ENCODE measurements at places on chromosomes 2 and 18.
A peak's percentile ranks its signal among the peaks of the same experiment; 100 is the strongest.

- DNase-seq: no peak
These were observed 47.5 kb upstream of the ATIC start for GRCh38 chr2:215264374-215264773.

DNA sequence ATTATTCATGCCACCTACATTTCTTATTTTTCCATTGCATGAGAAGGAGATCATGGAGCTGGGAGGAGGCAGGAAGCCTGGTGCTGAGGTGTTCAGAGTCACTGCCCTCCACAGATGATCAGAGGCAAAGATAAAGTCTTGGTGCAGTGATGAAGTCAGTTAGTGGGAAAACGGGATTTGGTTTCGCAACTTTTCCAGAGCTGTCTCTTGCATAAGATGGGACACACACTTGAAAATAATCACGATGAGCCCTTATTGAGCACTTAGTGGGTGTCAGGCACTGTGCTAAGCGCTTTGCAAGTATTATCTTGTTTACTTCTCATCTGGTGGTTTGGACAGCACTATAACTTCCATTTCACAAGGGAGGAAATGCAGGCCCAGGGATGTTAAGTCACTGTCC lies 222.1 kb upstream of the SMAD2 start:
- DNase-seq: no peak

DNA sequence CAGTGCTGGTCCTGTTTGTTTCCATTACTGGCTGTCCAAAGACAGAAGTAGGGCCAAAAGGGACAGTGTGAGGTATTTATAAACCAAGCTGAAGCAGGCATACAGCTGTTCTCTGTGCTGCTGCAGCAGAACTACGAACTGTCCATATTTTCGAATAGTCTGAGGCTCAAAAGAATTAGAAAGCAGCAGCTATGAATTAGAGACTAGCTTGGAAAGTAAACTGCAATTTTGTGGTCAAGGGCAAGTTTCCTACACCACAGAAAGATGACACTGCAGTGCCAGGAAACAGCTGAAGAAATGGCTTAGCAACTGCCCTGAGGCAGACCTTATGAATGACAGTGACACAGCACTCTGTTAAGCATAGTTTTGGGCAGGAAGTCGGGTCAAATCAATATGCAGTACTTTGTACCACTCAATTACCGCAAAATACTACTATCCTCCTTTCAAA lies 125.3 kb downstream of the TMEM131 start:
- DNase-seq: peak; percentile 47

- DNase-seq: peak; percentile 54
These were observed 41.9 kb upstream of the RAPGEF4 start for GRCh38 chr2:172693529-172694455.

DNA sequence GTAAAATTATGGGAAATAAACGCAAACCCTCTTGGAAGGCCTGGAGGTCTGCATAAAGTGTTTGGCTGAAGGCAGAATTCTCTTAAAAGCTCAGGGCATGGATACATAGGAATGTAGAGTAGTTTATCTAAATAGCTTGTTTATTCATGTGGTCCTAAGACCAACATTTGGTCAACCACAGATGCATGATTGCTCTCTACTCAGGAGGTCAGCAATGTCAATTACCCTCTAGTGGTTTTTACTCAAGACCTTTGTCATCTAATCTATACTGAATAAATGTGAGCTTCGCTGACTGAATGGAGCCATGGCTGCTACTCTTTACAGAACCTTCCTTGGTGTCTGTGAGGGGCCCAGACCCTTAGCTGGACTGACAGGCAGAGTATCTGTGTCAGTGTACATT lies 139.8 kb downstream of the ATL2 start:
- DNase-seq: no peak

DNA sequence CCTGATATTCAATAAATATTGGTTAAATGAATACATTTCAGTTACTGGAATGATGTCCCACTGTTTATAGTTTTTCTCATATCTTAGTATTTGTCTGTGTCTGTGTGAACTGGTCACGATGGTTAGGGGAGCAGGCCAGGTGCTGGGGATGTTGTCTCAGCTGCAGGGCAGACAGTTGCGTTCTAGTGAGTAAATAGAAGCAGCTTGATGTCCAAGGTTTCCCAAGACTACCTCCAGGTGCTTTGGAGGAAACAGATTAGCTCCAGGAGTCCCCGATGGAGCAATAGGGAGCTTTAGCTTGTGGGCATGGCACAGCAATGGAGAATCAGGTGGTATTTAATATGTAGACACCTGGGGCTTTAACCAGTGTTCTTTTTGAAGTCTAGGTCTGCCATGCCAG lies 75.5 kb downstream of the GULP1 start:
- DNase-seq: no peak

DNA sequence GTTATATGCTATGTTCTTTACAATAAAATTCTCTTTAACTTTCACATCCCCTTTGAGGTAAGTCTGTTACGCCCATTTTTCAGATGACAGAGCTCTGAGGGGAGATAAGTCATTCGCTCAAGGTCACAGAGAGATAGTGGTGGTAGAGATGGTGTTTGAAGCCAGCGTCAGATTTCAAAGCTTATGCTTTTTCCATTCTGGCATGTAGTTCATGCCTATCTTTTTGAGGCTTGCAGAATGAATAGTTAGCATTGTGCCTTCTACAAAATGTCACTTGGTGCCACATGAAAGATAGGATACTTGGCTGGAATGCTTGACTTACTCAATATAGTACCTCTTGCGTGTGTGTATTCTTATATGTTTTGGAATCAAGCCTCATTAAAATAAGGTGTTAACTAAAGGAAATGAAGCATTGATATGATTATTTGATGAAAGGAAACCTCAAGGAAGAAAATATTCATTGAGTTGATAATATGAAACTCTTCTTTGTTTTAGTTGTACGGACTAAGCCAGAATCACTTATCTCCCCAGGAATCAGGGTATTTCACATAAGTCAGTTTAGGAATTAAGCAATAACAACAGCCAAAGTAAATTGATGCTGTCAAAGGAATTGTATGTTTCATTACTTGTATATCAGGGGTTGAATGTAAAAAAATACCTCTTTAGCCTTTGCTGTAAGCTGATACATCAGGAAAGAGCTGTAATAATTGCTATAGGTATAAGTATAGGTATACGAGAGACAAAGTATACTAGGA lies 15.5 kb downstream of the SPATS2L start:
- no peak for DNase-seq

GRCh38 chr18:5068851-5069250 lies 128.2 kb downstream of the AKAIN1 start:
- no peak for DNase-seq

DNA sequence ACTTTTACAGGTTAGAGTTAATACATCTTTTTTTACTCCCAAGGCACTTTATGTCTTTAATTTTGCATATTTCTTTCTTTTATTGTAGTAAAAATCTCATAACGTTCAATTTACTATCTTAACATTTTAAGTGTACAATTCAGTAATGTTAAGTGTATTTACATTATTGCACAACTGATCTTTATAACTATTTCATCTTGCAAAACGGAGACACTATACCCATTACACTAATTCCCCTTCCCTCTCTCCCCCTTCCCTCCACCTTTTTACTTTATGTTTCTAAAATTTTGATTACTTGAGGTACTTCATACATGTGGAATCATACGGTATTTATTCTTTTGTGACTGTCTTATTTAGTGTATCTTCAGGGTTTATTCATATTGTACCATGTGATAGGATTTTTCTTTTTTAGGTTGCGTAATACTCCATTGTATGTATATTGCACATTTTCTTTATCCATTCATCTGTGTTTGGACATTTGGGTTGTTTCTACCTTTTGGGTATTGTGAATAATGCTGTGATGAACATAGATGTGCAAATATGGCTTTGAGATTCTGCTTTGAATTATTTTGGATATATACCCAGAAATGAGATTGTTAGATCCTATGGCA lies 75.0 kb downstream of the ACSL3 start:
- DNase-seq: no peak

- DNase-seq: no peak
These were observed 148.1 kb downstream of the BAZ2B start for GRCh38 chr2:159468257-159468656.

GRCh38 chr18:37663446-37663845 lies 97.8 kb upstream of the CELF4 start:
- no peak for DNase-seq

DNA sequence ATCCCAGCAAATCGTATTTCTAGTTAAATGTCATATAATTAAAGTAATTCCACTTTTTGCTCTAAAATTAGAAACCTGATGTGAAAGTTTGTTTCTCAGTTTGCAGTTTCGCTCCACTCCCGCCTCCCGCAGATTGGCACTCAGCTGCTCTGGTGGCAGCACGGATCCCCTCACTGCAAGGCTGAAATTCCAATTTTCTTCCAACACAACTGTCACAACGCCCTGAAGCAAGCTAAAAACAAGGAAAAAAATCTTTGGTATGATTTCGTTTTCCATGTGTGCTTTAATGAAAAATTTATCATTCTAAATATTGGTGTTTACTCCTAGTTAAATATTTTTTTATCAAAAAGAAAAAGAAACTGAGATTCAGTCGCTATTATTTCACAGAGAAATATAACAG lies 38.5 kb downstream of the FTCDNL1 start:
- no peak for DNase-seq

DNA sequence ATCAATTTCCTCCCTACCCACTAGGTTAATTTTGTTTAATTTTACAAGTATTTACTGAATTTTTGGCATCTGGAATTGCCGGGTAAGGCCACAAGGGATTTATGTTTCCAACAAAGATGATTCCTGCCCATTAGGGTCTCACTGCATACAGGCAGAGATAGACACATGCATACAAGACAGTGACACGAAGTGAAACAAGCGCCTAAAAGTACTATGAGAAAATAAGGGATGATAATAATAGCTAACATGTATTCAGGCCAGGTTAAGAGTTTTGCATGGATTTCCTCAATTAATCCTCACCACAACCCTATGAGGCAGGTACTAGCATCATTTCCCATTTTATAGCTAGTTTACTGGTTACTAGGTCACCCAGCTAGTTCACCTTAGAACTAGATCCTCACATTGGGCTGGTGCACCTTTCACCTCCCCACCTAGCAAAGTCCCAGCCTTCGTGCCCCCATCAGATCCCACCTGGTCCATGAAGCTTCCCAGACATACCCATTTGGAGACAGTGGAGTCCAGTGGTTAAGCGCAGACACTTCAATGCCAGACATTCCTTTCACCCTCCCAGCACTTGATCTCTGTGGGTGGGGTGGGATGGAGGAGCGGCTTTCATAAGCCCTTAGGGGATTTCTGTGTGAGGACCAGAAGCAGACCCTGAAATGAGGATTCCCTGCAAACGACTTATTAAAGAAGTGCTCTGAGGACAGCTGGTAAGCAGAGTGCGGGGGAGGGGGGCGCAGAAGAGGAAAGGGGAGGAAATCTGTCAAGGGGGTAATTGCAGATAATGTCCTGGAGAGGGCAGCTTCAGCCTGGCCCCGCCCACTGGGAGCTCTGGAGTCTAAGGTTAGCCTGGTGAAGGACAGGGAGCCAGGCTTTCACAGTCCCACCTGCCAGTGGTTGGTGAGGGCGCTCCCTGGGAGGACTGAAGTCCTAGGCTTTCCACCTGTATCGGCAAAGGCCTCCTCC lies 5.8 kb upstream of the DGUOK start:
- no peak for DNase-seq

- no peak for DNase-seq
These were observed 55.2 kb upstream of the LDLRAD4 start for GRCh38 chr18:13163167-13163927.

DNA sequence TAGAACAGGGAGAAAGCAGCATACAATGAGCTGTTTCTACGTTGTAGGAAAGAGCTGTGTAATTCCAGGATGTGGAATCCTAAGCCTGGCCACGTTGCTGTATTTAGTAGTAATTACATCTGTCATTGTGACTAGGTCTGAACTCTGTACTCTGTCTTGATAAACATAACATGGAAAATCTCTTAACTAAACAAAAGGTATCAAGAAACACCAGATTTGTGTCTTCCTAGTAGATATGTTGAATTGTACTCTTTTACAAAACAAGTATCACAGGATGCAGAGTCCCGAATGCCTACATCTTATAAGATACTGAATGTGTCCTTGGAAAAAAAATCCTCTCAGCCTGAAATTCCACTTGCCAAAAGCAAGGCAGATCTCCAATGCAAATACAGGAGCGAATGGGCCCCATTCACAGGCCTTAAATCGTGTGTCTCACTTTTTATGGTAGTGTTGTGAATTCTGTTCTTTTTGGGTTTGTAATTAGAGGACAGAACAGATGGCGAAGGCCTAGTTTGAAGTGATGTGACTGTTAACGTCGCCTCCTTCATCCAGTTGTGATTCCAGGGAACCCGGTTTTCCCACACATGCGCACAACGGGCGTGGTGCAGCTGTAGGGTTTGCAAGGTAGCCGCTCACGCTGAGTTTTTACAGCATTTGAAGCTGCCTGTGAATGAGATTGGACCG lies 246.5 kb downstream of the GBX2 start:
- DNase-seq: no peak

DNA sequence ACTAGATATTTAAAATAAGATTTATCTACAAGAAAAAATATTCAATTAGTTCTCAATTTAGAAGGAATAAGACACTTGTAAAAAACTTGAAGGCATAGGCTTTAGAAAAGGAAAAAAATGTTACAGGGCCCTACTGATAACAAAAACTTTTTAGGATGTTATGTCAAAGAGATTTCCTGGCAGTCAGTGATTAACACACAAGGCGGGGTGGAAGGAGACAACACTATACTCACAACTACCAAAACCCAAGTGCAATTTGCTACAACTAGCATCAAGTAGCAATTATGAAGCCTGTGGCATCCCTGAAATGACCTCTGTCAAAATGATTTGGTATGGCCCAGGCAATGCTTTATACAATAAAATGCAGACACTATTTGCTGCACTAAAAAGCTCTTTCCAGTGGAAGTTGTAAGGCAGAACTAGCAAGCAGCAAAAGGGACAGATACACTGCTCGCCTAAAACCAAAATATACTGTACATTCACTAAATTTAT lies 15.3 kb downstream of the STRN start:
- DNase-seq: no peak

- no peak for DNase-seq
These were observed 104.7 kb downstream of the ZFP36L2 start for GRCh38 chr2:43121580-43122314.

DNA sequence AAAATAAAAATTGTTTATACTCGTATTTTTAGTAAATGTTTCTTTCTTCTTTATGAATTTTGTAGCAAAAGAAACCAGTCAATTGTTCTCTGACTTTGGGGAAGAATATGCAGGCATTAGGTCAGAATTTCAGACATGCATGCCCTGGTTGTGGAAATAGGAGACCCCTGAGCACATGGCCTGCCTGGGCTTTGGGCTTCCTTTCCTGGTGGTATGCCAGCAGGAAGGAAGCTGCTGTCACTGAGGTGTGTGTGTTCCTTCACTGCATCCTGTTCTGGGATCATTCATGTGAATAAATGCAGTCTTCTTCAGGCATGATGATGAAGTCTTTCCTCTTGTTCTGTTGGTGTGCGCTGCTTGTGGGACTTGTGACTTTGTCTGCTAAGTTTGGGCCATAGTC lies 920.2 kb upstream of the VRK2 start:
- DNase-seq: no peak

DNA sequence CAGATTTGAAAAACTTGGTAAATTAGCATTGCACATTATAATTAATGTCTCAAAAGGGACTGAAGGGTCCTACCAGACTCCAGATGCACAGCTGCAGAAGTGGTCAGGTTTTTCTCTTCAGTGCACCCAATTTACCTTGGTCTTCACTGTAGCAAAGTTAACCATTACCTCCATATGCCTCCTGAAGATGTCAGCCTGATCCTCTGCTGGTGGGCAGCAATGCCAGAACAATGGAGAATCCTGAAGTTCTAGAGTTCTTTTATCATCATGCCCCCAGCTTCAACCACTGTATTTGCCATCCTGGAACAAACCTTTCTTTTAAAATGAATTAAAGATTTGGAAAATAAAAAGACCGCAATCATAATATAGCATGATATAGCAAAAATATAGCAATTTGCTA lies 1774.8 kb upstream of the CELF4 start:
- no peak for DNase-seq
